ENCODE measurements at places on chromosomes 4 and X.

GRCh38 chr4:2790583-2791517 is 2.0 kb upstream of the SH3BP2 start:
- DNase-seq = no peak

GRCh38 chr4:27215220-27215826 is 354.7 kb downstream of the STIM2 start:
- DNase-seq = no peak

- DNase-seq = no peak
Measured at GRCh38 chr4:74379912-74380311, 15.0 kb downstream of the EREG start.

DNA sequence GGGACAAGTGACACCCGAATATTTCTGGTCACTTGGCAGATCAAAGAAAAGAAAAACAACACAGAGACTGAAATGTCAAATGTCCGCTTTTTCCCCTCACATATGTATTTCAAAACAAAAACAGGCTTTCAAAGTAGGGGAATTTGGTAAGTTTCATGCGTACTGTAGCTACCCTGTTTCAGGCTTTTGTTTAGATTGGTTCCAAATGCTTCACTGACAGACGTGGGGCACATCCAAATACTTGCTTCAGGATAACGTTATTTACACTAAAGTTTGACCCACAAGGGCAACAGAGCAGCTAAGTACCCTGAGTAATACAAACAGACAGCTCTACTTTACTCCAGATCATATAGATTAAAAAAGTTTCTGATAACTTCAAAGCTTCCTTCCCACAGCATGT is 804.5 kb upstream of the POU3F4 start:
- DNase-seq = no peak

GRCh38 chrX:40179283-40179682 is 81.5 kb upstream of the BCOR start:
- no peak for DNase-seq

- DNase-seq = no peak
Measured at GRCh38 chrX:3230496-3230895, 116.0 kb downstream of the MXRA5 start.

DNA sequence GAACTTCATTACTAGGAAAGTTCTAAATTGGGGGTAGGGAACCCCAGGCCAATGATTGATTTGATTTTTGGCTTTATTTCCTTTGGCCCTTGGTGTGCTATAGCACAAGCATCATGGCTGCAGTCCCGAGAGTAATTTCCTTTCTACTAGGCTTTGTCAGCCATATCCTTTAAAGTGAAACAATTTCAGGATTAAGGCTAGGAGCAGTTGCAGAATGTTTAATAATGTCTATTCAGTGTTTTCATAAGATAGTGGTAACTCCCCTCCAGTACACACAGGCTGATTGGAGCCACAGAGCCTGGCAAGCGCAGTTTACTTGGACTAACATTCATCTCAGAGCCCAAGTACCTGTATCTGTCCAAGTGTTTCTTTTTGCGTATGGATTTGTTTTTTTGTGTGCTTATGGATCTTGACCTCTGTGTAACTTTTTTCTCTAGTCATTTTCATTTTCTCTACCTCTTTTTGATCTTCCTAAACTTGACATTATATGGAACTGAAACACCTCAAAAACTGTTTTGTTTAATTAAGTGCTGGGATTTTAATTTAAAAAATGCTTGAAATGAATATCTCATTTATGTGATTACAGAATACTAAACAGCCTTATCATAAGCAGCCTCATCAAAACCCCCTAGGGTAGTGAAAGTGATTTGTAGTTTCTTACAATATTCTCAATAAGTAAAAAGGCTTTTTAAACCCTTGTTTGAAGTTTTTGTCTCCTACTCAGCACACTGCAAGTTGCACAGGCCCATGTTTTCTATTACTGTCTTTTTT is 7.5 kb downstream of the STIM2 start:
- DNase-seq = no peak

DNA sequence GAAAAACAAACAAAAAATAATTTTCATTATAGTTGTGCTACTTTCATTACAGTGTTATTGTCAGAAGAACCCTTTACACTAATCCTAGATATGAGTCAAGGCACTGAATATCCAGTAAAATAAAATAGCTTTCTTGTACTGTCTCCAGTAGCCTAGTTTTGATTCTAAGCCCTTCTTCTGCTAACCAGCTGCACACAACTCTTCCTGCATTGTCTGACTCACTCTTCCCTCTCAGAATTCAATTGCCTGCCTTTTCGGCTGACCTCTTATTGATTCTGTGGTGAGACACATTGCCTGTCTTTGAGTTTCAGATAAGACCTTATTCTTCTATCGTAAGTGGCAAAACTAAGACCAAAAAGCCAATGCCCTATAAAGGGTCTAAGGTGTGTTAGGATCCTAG is 26.7 kb upstream of the PCDH18 start:
- no peak for DNase-seq

- no peak for DNase-seq
Measured at GRCh38 chr4:143728166-143728565, 27.7 kb upstream of the FREM3 start.

DNA sequence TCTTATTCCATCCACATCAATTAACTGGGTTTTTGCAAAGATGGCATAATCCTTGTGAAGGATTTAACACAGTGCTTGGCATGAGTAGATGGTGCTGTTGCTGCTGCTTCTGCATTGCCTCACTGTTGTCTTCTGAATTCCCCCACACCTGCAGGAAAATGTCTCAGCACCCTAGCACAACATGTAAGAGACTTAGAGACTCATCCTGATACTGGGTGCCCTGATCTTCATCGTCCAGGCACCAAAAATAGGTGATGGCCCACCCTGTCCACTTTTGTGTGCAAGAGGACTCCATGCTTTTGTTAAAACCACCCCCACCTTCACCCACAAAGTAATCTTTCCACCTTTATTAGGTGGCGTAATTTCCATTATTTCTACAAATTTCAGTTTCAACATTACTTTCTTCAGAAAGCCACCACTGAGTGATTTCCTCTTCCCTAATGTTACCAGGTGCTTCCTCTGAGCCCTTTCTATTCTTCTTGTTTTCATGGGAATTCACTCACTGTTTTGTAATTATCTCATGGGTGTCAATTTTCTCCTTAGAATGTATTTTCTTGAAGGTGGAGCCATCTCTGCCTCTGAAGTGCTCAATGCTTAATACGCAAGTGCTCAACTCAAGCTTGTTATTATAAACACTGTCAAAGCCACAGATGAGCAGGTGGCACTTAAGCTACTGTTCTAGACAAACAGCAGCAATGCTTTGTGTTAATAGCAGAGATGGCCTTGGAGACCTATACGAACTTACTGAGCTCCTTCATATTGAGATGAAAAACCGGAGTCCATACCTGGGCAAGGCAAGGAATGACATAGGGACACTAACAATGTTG is 89.5 kb downstream of the HS3ST1 start:
- DNase-seq = no peak

DNA sequence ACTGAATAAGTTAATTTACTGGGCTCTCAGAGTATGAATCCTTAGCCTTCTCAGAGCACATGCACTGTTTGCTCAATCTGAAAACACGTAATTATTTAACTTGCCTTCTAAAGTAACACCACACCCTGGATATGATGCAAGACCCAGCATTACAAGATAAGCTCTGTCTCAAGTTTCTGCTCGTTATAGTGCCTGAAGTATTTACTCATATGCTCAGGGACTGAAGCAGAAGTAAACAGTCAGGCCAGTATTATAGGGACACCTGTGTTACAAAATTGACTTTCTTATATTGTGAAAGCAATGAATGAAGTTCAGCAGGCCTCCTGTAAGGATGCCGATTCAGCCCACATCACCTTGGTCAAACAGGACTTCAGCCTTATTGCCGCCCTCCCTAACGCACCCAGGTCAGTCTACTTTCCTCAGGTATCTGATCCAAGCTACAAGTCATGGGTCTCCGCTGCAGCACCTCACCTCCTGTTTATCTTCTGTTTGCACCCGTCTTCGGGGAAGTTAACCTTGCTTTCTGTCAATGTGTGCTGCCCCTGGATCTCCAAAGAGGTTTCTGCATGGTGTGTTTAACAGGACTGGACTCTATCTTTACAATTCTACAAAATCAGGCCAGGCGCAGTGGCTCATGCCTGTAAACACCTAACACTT is 42.8 kb upstream of the KLF3 start:
- DNase-seq = no peak

GRCh38 chrX:74902806-74903205 is 22.4 kb downstream of the NEXMIF start:
- DNase-seq = peak; percentile 3

- no peak for DNase-seq
Measured at GRCh38 chrX:19512961-19513360, 2.3 kb downstream of the MAP3K15 start.

DNA sequence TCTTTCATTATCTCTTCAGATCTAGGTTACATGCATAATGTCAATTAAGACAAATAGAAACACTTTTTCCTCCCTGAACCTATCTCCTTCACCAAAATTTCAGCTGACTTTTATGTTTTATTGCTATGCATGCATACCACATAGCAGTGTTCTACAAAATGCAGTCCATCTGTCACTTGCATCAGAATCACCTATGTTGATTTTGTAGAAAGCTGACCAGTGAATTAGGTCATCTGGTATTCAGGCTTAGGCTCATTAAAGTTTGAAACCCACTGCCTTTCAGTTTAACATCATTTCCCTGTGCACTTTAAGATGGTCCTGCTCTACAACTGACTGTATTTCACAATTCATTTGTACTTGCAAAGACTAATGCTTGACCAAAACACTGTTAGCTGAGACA is 277.9 kb downstream of the CFAP299 start:
- DNase-seq = no peak

DNA sequence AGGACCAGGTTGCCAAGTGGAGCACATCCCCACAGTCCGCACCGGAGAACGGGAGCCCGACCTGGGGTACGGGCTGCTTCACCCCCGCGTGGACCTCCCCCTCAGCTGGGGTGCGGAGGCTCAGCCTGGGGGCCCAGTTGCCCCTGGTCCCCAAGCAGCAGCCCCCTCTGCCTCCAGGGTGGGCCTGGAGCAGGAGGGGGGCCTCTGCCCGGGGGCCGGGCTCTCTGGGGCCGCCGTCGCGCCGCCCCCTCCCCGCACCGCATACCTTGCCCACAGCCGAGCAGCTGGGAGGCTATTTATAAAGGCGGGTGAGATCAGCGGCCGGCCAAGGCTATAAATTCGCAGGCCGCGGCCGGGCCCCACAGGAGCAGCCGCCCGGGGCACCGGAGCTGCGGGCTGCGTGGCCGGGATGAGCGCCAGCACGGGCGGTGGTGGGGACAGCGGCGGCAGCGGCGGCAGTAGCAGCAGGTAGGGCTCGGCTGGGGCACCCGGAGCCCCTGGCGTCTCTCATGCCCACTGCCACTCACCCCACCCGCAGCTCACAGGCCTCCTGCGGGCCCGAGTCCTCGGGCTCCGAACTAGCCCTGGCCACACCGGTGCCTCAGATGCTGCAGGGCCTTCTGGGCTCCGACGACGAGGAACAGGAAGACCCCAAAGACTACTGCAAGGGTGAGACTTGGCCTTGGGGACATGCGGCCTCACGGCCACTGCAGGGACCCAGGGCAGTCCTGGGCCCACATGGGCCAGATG is at the start of gene SRPK3:
TSS of gene SRPK3 (plus strand) at position 364 of the 750 bp plus-strand sequence. CDS start at position 410, 46 bp downstream.
- no peak for DNase-seq

GRCh38 chrX:17820100-17820499 is 41.0 kb downstream of the RAI2 start:
- no peak for DNase-seq

DNA sequence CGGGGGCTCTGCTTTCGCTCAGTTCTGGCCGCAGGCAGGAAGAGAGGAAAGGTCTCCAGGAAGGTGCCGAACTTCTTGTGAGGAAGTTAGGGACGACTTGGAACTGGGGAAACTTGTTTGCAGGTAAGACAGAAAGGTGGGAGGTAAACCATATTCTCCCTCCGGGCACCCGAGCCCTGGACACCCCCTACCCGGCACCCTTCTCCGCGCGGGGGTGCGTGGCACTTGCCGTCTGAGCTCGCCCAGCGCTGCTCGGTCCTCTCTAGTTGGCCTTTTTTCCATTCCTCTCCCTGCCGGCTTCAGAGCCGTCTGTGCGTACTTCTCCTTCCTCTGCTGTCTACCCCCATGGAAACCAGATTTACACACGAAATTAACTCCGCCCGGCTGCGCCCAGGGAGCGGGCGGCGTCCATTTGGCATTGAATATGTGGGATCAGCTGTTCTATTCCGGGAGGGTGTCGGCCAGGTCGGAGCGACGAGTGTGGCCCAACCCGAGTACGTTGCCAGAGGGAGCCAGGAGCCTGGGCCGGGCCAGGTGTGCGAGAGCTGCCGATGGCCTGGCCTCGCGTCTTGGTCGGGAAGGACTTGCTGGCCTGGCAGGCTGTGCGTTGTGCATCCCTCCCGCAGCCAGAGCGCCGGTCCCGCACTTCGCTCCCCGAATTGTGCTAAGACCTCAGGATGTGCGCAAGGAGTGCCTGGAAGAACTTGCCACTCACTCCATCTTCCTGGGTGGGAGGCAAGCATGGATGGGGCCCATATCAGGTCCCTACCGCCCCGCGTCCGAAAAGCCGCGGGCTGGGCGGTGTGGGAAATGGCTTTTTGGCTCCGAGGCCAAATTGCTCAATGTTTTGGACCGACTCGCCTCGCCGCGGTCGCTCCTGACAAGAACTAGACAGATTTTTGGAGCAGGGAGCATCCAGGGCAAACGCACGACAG is 1.7 kb downstream of the PDGFRA start:
- no peak for DNase-seq

DNA sequence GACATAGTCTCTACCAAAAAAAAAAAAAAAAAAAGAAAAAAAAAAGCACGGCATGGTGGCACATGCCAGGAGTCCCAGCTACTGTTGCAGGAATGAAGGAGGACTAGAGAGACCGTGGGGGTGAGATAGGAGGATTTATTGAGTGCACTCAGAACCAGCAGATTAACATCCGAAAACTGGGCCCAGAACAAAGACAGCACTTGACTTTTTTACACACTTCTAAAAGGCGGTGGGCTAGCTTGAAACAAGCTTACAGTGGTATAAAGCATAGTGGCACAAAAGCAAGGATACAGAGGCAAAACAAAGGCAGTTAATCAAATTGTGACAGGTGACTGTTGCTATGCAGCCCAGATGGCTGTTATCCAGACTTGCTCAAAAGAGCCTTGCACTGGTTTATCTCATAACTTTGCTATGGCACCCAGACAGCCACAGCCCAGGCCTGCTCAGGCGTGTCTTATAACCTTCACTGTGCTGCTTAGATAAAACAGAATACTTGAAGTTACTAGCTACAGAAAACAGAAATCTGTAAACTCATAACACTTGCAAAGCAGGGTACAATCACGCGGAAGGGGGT is 9.9 kb upstream of the PI4K2B start:
- peak; percentile 2 for DNase-seq

Data from NCI-H446 (cell line).